ENCODE measurements at places on chromosomes 2 and 18. TPM values are rescaled to one million over a fixed set of nuclear protein-coding genes. Genes with fewer than 3 reads are reported as not detected.

DNA sequence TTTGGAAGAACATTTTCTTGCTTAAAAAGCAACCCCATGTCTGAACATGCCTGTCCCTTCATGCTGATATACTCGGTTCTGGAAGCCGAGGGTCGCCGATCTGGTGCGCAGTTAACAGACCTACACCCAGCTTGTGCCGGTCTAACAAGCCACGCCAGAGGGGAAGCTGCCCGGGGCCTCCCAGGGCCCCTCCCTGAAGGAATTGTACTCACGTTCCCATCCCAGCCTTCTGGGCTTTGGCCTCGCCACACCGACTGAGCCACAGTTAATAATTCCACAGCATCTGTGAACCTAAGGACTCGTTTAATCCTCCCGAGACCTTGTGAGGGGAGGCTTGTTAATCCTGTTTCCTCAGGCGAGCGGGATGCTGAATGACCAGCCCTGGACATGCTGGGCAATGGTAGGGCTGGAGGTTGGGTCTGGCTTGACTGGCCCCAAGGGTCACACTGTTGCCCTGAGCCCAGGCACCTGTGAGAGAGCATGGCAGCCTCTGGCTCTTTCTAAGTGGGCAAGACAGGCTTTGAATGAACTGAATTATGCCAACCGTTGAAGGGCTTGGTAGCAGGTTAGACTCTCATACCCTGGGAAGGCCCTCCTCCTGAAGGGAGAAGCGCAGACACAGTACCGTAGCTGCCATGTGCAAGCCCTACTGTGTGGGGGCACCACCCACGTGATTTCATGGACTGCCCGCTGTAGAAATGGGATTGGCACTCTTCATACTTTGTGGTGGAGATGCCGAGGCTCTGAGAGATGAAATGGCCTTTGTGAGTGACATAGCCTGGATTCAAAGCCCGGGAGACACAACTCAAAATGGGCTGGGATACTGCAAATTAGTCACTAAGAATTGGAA is 27.9 kb upstream of the ODC1 start:
- no peak for DNase-seq

GRCh38 chr2:165144315-165144714 is 59.5 kb downstream of the SCN3A start:
- DNase-seq: no peak

Gene MYO5B
- 7.0 TPM for total RNA-seq

- no peak for DNase-seq
Measured at GRCh38 chr2:2464643-2465042, 133.6 kb upstream of the MYT1L start.

Gene TRIM54
- total RNA-seq: 5.1 TPM

Gene CREG2
- 3.6 TPM for total RNA-seq

DNA sequence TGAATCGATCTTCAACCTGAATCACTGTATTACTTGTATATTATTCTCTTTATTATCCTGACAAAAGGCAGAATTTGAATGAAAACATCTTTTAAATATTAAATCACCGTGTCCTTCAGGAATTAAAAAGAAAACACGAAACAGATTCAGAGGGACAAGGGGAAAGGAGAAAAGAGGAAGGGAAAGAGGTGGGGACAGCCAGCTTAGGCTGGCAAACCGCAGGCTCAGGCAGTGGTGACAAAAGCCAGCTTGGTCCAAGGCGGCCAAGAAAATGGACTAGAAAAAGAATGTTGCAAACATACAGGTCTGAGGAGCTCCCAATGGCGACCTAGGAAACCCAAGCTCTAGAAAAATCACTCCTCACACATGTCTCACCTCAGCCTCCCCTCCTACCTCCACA is 6.8 kb downstream of the B4GALT6 start:
- no peak for DNase-seq

Gene AMER3
- 1.2 TPM for total RNA-seq

DNA sequence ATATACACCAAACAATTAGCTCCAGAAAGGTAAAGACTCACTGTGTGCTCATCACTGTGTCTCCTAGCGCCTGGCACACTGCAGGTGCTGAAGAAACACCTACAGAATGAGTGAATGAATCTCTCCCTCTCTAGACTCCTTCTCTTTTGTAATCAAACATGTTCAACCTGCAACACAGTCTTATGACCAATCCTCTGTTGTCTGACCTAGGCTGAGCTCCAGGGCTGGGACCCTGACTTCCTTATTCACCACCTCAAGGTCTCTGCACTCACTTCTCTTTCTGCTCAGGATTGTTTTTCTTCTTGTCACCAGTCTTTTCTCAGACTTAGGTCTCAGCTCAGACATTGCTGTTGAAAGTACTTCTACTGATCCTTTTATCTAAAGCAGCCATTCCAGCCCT is 9.8 kb downstream of the CKAP2L start:
- DNase-seq: no peak

DNA sequence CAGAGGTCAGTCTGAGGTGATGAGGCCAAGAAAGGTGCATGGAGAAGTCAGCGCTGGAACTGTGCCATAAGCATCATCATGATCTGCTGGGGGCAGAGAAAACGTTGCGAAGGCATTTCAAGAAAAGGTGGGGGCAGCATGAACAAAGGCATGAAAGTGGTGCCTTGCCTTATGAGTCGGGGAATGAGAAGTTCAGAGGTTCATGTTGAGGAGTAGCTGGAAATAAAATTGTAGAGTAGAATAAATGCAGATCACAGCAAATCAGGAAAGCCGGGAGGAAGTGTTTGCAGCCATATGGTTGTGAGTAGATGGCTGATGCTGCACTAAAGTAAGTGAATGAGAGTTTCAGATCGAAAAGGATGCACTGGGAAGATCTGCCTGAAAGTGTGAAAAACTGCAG is 72.1 kb upstream of the ARL5A start:
- DNase-seq: no peak

Gene MAP4K4
- total RNA-seq: 79.7 TPM

DNA sequence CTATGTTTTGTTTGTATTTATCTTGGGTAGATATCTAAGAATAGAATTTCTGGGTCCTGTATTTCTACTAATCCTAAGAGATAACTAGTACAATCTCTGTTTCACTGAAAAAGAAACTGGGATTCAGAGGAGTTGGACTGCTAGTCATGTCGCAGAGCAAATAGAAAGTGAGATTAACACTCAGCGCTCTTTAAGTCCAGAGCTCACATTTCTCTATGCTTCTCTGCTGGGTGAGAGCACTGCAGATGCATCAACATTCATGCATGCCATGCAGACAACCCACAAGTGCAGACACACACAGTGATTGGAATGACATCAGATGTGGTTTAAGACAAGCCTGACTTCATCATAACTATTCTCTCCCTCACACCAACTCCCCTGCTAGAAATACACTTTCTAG is 563.8 kb downstream of the TDRD15 start:
- no peak for DNase-seq

Gene GCG
- total RNA-seq: 2.4 TPM

DNA sequence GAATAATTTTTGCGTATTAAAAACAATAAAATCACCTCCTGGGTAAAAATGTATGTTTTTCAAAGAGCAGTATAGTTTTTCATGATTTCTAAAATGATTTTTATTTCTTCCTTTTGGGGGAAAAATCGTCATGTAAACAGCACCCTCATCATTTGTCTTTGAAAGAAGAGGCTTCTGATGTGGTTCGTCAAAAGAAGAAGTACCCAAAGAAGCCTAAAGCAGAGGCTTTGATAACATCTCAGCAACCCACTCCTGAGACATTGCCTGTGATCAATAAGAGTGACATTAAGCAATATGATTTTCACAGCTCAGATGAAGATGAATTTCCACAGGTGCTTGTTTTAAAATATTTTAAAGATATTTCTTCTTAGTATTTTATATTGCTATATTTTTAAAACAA is 110.2 kb upstream of the KIF5C start:
- no peak for DNase-seq

DNA sequence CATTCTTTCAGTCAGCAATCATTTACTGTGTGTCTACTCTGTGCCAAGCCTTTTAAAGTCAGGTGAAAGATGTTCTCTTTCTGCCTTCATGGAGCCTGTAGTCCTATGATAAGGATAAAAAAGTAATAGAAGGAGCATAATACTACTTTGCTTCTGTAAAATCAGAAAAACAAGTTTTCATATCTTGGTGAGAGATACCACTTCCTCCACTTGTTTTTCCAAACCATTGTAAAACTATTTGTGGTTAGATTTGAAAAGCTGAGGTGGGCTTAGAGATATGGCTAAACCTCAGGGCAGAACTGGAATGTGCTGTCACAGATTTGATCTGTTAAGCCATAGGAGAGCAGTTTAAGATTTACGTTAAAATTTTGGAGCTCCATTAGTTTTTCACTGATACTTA is 104.7 kb upstream of the FAM117B start:
- DNase-seq: no peak

DNA sequence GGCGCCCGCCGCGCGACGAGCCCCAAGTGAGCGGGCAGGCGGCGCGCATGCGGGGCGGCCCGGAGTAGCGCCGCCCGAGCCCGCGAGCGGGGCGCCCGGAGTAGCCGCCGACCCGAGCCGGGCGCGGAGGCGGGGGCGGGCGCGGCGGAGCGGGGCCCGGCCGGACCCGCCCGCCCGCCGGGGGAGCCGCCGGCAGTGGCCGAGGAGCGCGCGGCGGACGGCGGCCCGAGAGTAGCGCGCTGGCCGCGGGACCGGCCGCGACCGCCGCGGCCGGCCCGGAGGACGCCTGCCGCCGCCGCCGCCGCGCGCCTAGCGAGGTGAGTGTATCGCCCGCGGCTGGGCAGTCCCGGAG is at the start of gene GALNT1:
Gene GALNT1, plus strand, starts transcription at position 195 of the 352 bp plus-strand sequence. CDS start 72,923 bp downstream, outside the sequence.
- peak; percentile 10 for DNase-seq

Gene SP140
- total RNA-seq: 8.2 TPM

DNA sequence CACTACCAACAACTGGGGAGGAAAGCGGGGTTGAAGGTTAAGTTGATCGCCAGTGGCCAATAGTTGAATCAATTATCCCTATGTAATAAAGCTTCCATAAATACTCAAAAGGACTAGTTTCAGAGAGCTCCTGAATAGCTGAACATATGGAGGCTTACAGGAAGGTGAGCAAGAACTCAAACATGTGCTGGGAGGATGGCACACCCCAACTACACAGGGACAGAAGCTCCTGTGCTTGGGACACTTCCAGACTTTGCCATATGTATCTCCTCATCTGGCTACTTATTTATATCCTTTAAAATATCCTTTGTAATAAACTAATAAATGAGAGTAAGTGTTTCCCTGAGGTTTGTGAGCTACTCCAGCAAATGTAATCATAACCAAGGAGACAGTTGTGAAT is 115.7 kb downstream of the HNMT start:
- DNase-seq: no peak

DNA sequence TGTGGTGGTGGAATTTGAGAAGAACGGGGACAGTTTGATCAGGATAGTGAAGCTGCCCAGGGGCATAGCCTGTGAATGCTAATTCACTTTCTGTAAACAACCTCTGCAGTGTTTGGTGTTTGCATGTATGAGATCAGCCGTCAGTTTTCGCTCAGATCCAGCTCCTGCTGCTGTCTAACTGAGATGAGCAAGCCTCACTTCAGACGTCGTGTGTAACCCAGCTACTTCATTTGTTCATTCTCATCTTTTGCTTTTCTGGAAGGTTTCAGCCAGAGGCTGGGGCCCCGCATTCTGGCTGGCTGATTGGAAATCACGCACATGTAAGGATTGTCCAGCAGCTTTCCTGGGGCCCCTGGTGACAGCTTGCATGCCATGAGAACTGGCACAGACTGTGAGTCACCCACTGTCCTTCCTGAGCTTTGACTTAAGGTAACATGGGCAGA is 48.9 kb downstream of the LDLRAD4 start:
- DNase-seq: no peak

Gene GPR39
- 7.7 TPM for total RNA-seq

Gene POTEI
- 0.96 TPM for total RNA-seq

- peak; percentile 24 for DNase-seq
Measured at GRCh38 chr2:162333968-162334367, 10.0 kb upstream of the GCA start.

GRCh38 chr2:230909841-230910545 is 15.0 kb downstream of the GPR55 start:
- DNase-seq: no peak

DNA sequence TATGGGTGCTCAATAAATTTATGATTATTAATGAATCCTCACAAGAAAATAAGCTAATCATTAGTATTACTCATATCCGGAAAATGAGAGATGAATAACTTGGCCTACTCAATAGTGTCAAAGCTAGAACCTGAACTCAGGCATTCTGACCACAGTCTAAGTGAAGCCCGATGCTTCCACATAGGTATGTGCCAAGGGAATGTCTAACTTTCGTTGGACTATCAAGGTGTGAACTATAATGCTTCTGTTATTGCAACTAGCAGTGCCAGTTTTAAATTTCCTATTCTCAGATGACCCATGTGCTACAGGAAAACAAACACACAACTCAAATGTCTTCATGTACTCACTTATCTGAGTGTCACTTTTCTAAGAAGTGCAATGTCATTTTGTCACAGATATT is 1.8 kb downstream of the BARD1 start:
- peak; percentile 12 for DNase-seq

DNA sequence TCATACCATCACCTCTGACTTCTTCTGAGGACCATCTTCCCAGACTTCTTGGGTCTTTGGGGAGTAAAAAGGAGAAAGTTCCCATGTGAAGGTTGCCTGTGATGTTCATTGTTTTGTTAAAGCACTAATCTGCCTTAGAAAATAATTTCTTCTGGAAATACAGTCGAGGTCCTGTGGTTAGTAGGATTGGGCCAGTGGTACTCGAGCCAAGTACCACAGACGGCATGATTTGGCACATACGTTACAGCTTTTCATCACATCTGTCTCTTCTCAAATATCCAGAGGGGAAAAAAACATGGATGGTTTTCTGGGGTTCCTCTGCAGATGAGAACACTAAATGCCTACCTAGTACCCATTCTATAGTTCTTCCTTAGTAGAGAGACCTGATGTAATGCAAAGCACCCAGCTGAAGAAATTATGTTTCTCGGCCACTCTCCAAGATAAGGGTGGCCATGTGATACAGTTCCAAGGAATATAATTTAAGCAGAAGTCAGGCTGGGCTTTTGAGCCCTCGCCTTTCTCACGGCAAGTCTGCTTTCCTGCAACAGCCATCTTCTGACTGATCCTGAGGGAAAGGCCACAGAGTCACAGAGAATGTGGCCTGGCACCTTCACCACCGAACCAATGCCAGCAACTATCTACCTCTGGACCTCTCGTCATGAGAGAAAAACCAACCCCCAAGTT is 161.0 kb downstream of the RNF152 start:
- DNase-seq: no peak

DNA sequence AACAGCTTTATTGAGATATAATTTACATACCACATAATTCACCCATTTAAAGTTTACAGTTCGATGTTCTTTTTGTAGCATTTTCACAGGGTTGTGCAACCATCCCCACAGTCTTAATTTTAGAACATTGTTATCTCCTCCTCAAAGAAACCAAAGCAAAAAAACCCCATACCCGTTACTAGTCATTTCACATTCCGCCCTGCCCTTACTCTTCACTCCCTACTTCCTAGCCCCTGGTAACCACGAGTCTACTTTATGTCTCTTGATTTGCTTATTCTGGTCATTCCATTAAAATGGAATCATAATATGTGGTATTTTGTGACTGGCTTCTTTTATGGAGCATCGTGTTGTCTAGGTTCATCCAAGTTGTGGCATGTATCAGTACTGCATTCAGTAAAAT is 137.7 kb downstream of the TANC1 start:
- no peak for DNase-seq

Gene OTX1
- 4.8 TPM for total RNA-seq
